ENCODE measurements at places on chromosomes 11 and 22. TPM values are rescaled to one million over a fixed set of nuclear protein-coding genes. Genes with fewer than 3 reads are reported as not detected.

DNA sequence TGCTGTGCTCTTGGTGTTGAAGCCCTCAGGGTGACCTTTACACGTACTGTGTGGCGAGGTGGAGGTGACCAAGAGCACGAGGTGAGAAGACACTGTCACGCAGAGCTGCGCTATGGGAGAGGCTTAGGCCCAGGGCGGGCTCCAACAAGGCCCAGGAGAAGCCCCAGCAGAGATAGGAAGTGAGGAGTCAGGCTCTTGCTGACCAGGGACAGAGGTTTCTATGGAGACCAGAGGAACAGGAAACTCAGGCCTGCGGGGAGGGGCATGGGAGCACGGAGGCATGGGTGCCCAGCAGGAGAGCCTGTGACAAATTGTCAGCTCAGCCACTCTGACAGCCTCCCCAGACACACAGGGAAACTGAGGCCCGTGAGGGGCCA, 15.8 kb downstream of the DGKZ start:
- H3K27me3 ChIP-seq = no peaks in the 10 kb centered on the region
- DNase-seq = no peak
- H3K36me3 ChIP-seq = no peaks in the 10 kb centered on the region
- no peak overlapping the region for H3K4me3 ChIP-seq

GGTLC3 gene
- total RNA-seq = not detected

SHANK2 gene
- 68.7 TPM for total RNA-seq

CHKB gene
- total RNA-seq = 278 TPM

GDPD4 gene
- total RNA-seq = not detected

EFEMP2 gene
- 4.4 TPM for total RNA-seq

DNA sequence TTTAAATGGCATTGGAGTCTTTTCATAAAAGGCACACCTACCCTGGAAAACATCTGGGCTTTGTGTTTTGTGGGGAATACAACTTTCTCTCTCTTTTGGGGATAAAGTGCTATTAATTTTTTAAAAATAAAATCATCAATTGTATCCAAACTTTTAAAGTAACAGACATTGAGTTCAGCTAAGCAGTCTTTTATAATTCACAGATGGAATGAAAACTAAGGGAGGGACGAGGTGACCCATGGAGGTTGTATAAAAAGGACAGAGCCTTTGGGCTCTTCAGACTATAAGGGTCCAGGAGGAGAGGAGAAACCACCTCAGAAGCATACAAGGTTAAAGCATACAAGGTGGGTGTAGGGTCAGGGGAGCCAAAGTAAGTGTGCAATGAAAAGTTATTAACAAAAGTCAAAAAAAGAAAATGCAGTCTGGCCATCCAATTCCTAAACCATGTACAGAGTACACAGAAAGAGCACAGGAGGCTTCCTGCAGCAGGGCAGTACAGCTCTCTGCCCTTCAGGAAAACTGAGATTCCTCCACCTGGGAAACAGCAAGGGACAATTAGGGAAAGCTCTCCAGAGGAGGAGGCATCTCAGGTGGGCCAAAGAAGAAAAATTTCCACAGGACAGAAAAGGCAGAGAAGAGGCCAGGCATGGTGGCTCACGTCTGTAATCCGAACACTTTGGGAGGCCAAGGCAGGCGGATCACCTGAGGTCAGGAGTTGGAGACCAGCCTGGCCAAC, 10.5 kb downstream of the KLHL22 start:
- H3K27me3 ChIP-seq = no peaks in the 10 kb centered on the region
- H3K27ac ChIP-seq = no peak overlapping the region
- no peaks in the 10 kb centered on the region for H3K36me3 ChIP-seq

GCAT gene
- 3.8 TPM for total RNA-seq

DNA sequence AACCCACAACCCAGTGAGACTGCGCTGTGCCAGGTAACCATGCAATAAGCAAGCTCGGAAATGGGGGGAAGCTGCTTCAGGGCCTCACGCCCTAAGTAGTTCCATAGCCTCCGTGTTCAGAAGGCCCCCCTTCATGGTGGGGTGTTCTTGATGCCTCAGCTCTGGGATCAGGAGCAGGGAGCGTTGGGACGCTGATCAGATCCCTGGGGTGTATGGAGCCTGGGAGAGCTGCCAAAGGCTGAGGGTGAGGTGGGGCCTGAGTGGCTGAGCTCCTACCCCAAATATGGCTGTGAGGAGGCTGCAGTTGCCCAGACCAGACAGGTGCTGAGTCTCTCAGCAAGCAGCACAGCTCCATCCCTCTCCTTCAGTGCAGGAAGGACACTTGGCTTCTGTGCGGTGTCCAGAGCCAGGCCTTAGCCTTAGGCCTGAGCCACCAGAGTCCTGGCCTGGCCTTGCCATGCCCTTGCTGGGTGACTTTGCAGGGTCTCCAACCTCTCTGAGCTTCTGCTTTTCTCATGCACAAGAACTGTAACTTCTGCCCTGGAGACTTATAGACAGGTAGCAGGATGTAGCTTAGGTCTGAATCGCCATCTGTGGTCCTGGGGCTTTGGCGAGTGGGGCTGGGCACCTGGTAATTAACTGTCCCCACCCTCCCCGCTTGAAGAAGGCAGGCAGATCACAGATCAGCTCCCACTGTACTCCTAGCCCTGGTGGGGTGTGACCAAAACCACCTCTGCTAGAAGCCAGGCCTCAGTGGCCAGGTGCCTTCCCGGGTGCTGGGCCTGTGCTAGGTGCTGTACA, 5.3 kb downstream of the MMP11 start:
- H3K36me3 ChIP-seq = no peaks in the 10 kb centered on the region
- H3K27ac ChIP-seq = no peak overlapping the region
- H3K4me3 ChIP-seq = no peak overlapping the region
- DNase-seq = no peak
- no peaks in the 10 kb centered on the region for H3K27me3 ChIP-seq

GRCh38 chr11:128882451-128882850, 8.7 kb upstream of the KCNJ5 start:
- H3K27ac ChIP-seq = no peak overlapping the region
- no peaks in the 10 kb centered on the region for H3K4me1 ChIP-seq
- no peak overlapping the region for H3K4me3 ChIP-seq
- no peaks in the 10 kb centered on the region for H3K36me3 ChIP-seq
- H3K27me3 ChIP-seq = no peaks in the 10 kb centered on the region
- no peak for DNase-seq

UCP2 gene
- 16.9 TPM for total RNA-seq

TTC28 gene
- total RNA-seq = 9.1 TPM

GRCh38 chr22:34344702-34345101, 424.4 kb upstream of the LARGE1 start:
- no peak overlapping the region for H3K27ac ChIP-seq
- H3K36me3 ChIP-seq = no peaks in the 10 kb centered on the region
- no peaks in the 10 kb centered on the region for H3K4me1 ChIP-seq
- H3K4me3 ChIP-seq = no peak overlapping the region
- DNase-seq = no peak
- no peaks in the 10 kb centered on the region for H3K27me3 ChIP-seq

SLC43A3 gene
- total RNA-seq = 5.1 TPM

- H3K4me3 ChIP-seq = peak overlapping the region; percentile 93
- DNase-seq = peak; percentile 51
- H3K4me1 ChIP-seq = no peaks in the 10 kb centered on the region
- no peaks in the 10 kb centered on the region for H3K36me3 ChIP-seq
- H3K27ac ChIP-seq = peak overlapping the region; percentile 92
- H3K27me3 ChIP-seq = no peaks in the 10 kb centered on the region
Observed at GRCh38 chr11:118434553-118435289, 1.6 kb upstream of the KMT2A start.

OR5A1 gene
- total RNA-seq = not detected

GRCh38 chr11:63826471-63827190, 12.3 kb upstream of the MARK2 start:
- no peak overlapping the region for H3K4me3 ChIP-seq
- no peak for DNase-seq
- H3K27me3 ChIP-seq = no peaks in the 10 kb centered on the region

DNA sequence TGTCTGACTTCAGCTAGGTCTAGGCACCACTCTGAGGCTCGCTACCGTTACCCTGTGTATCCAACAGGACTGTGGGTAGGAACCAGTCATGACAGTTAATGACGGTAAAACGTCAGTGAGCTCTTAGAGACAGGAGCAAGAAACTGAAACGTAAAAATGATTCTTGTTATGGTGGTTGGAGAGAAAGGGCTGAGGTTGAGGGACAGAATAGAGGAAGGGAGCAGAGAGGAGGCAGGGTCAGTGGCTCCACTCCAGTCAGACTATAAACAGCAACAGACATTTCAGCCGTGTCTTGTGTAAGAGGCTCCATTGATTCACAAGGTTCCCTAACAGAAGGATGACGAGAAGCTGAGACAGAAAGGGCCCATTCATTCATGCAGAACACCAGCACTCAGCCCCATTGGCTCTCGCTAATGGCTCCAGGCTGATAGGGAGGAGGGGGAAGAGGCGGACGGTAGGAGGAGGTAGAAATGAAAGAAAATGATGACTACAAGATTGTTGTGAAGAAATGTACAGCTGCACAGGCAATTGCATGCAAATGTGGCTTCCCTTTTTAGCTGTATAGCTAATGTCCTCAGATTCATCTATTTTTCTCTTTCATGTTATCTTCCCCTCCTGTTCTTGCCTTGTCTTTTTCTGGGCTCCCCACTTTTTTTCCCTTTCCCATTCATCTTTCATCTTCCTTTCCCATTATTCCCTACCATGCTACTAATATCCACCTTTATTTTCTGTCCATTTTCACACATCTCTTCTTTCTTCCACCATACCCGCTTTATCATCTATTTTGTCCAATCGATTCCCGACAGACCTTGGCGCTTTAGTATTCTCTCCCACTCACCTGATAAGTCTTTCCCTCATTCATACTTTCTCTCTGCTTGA, 34.3 kb downstream of the ETS1 start:
- H3K4me1 ChIP-seq = no peaks in the 10 kb centered on the region
- peak; percentile 83 for DNase-seq
- H3K27ac ChIP-seq = peak overlapping the region; percentile 79
- no peak overlapping the region for H3K4me3 ChIP-seq
- no peaks in the 10 kb centered on the region for H3K27me3 ChIP-seq

- no peaks in the 10 kb centered on the region for H3K36me3 ChIP-seq
- no peak overlapping the region for H3K27ac ChIP-seq
- DNase-seq = no peak
- H3K4me1 ChIP-seq = peaks cover 10% of the 10 kb centered on the region
- no peaks in the 10 kb centered on the region for H3K27me3 ChIP-seq
Observed at GRCh38 chr11:120244476-120245365, 4.8 kb downstream of the POU2F3 start.

DNAJB7 gene
- total RNA-seq = 5.2 TPM

GRCh38 chr22:44293034-44293433, 19.7 kb downstream of the SHISAL1 start:
- no peak overlapping the region for H3K4me3 ChIP-seq
- no peak for DNase-seq
- H3K36me3 ChIP-seq = no peaks in the 10 kb centered on the region
- H3K27ac ChIP-seq = no peak overlapping the region
- H3K4me1 ChIP-seq = no peaks in the 10 kb centered on the region

CHADL gene
- total RNA-seq = 5.3 TPM

DNA sequence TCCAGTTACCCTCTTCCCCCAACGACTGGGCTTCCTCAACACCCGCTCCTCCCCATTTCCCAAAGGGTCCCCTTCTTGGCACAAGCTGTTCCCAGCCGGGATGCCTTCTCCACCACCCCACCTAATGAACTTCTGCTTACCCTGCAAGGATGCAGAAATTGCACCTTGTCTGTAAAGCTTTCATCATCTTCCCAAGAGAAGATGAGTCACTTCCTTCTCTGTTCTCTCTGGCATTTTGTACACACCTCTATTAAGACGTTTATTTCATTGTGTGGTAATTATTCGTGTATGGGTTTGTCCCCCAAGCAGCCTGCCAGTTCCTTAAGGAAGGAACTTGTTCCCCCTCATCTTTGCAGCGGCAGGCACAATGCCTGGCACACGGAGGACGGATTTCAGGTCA, 351.1 kb downstream of the CADM1 start:
- H3K27me3 ChIP-seq = no peaks in the 10 kb centered on the region
- DNase-seq = no peak
- H3K4me1 ChIP-seq = no peaks in the 10 kb centered on the region
- H3K4me3 ChIP-seq = no peak overlapping the region
- no peaks in the 10 kb centered on the region for H3K36me3 ChIP-seq

- H3K4me3 ChIP-seq = no peak overlapping the region
- H3K36me3 ChIP-seq = no peaks in the 10 kb centered on the region
- no peak overlapping the region for H3K27ac ChIP-seq
- no peaks in the 10 kb centered on the region for H3K27me3 ChIP-seq
- no peak for DNase-seq
Observed at GRCh38 chr11:13734530-13734929, 66.1 kb downstream of the FAR1 start.

CCDC157 gene
- total RNA-seq = 3.5 TPM

DNA sequence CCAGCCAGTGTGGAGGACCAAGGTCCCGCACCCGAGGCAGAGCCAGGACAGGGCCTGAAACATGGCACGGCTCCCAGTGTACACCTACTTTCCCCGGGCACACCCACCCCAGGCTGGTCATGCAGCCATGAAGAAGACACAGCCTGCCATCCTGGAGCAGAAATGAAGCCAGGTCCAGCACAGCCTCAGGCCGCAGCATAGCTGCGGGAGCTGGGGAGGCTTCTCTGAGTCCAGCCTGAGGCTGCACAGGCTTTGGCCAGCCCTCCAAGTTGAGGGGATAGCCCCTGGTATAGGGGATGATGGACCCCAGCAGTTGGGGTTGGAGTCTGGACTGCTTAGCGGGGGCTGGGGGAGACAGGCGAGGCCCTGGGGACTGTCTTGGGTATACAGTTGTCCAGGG, 2.9 kb upstream of the HDAC10 start:
- H3K4me1 ChIP-seq = peaks cover 27% of the 10 kb centered on the region
- H3K27me3 ChIP-seq = no peaks in the 10 kb centered on the region
- H3K27ac ChIP-seq = no peak overlapping the region
- no peak overlapping the region for H3K4me3 ChIP-seq
- DNase-seq = no peak
- peaks cover 3% of the 10 kb centered on the region for H3K36me3 ChIP-seq

DNA sequence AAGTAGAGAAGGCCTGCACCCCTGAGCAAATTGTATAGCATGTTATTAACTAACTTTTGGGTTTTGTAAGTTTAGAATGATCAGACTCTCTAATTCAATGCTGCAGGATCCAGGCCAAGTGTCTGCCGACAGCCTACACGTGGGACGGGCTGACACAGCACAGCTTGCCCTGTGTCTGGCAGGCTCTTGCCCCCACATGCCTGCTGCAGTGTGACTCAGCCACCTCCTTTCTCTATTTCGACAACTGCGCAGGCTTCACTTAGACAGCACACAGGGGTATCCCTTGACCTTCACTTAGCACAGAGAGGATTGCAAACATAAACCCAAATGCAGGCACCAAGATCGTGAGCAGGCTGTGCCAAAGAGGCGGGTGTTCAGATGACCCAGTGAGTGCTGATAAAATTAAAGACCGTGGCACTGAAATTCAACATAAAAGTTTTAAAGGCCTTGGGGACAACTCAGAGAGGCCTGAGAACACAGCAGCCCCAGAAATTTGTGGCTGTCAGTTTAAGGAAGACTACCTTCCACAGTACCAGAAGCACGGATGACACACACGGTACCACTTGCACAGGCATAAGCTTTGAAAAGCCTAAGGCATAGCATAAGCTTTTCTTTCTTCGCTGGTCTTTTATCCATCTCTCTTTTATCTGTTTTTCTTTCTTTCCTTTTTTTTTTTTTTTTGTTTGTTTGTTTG, 37.8 kb downstream of the SCN3B start:
- DNase-seq = no peak
- no peak overlapping the region for H3K4me3 ChIP-seq
- no peaks in the 10 kb centered on the region for H3K4me1 ChIP-seq
- H3K27ac ChIP-seq = no peak overlapping the region
- no peaks in the 10 kb centered on the region for H3K27me3 ChIP-seq
